ACHN (cell line): ENCODE measurements at places on chromosomes 3 and 15.
A peak's percentile ranks its signal among the peaks of the same experiment; 100 is the strongest.

DNA sequence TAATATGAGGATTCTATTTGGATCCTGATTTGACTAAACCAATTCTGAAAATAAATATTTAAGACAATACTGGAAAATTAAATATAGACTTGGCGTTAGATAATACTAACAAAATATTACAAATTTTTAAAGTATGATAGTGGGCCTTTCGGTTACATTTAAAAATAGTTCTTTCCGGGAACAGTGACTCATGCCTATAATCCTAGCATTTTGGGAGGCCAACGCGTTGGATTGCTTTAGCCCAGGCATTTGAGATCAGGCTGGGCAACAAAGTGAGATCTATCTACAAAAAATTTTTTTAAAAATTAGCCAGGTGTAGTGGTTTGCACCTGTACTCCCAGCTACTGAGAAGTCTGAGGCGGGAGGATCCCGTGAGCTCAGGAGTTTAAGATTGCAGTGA is 30.3 kb upstream of the GADL1 start:
- DNase-seq = no peak

- DNase-seq = no peak
These were observed 34.0 kb upstream of the SH3GL3 start for GRCh38 chr15:83413054-83413719.

- DNase-seq = no peak
These were observed 14.4 kb downstream of the WWTR1 start for GRCh38 chr3:149643482-149643798.

DNA sequence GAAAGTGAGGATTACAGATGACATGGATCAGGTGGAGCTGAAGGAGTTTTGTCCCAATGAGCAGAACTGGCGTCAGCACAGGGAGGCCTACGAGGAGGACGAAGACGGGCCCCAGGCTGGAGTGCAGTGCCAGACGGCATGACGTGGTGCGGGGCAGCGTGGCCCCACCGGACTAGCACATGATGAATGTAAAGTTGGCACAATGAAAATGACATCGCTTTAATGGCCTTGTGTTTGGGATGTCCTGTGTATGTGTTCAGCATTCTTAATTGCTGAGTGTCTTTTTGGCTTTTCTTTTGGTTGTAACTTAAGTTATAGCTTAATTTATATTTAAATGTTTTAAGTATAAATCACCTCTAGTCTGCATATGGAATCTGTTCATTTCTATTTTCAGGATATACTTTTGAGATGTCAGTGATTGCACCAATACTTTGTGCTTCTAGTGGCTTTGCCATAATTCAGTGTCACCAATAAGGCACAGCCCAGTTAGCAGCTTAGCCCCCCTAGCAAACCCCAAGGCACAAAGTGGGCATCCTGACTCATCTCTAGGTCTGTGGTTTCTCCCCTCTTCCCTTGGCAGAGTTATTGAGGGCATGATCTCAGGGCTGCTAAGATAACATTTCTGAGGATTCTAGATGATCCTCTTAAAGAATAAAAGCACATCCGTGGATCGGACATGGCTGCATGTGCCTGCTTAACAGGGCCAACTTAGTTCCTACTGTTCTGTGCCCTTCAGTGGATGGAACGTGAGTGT is 16.1 kb downstream of the DNAJA4 start:
- DNase-seq = no peak

- DNase-seq = no peak
These were observed 58.7 kb downstream of the CHSY1 start for GRCh38 chr15:101193120-101193644.

GRCh38 chr3:183252973-183253527 is at the start of gene B3GNT5:
Gene B3GNT5, plus strand, starts transcription at chr3:183253253. Its CDS starts 16,546 bp downstream, at chr3:183269799.
- peak; percentile 32 for DNase-seq

DNA sequence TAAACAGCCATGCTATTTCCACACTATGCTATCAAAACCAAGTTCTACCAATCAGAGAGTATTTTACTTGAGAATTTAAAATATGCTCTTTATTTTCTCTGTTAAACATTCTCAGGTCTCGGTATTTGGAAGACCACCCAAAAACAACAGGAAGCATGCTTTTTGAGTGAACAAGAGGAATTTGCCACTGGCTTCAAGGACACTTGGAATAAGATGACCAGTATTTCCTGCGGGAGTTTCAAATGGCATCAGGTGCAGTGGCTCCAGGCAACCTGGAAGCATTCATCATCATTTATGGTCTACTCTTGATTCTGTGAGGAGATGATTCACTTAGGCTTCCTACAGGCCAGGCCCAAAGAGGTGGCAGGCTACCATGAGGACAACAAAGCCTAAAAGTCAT is 305.7 kb upstream of the ATP11B start:
- no peak for DNase-seq

DNA sequence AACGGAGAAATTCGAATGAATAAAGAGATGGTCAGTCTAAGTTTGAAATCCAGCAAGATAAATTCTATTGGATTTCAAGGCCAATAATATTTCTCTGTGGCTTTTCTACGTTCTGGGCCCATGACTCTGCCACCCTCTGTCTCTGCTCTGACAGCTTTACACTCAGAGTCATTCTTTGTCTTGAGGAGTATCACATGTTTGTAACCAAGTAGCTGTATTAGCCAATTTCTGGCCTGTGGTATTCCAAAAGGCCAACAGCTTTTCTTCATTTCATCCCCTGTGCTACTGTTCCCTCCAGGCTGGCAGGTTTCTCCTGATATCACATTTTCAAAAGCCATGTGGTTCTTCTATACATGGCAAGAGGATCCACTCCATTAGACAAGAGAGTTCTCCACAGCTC is 324.1 kb upstream of the CNTN4 start:
- DNase-seq = no peak

DNA sequence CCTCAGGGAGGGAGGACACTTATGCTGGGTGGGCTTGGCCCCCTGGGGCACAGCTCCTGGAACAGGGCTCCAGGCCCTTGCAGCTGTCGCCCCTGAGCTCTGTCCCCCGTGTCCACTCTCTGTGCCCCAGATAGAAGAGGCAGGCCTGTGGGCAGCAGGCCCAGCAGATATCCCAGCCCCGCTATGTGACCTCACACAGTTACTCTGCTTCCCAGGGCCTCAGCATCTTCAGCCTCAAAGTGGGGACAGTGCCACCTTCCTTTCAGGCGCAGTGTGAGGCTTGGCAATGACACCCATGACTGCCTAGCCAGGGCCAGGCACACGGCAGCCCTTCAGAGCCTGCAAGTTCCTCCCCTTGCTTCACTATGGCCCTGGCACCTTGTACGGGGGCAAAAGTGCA is 98.4 kb downstream of the IQSEC1 start:
- no peak for DNase-seq

DNA sequence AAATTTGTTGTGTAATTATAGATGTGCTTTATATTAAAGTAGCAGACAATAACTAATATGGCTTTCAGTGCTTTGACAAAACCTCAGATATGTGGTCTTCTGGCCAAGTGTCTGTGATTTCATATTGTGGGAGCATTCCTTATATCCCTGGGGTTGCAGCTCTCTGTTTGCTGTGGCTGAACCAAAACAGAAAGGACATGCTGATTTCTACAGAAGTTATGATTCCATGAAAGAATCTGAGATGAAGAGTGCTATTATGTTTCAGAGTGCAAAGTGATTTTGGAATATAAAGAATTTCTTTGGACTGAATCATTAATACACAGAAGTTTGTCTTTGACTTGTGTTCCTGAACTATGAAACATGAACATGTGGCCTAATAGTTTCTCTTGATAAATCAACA is 36.5 kb downstream of the CDV3 start:
- DNase-seq = no peak

DNA sequence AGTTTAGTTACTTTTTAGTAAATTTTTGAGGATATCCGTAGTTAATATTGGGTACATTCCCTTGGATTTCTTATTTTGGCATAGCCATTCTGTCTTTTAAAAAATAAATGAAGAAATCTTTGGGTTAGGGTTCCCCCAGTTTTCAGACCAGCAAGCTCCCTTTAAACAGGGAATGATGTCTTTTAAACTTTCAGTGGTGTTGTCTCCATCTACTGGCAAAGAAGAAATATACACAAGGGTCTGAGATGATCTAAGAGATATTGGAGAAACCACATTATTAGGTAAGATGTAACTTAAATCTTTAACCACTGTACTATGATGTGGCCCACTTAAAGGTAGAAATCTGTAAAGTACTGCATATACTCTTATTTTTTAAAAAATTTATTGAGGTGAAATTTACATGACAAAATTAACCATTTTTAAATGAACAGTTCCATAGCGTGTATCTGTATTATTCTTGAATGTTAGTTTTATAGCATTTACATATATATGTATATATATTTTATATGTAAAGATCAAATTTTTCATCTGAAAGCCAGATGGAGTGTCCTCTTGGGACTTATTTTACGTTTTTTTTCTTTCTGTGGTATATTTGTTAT is 35.1 kb upstream of the EIF3J start:
- DNase-seq = peak; percentile 51

- DNase-seq = no peak
These were observed 294.8 kb downstream of the PLCL2 start for GRCh38 chr3:17179381-17180205.

- peak; percentile 21 for DNase-seq
These were observed 960 bp upstream of the KLF13 start for GRCh38 chr15:31325595-31326155.

- no peak for DNase-seq
These were observed 8.8 kb upstream of the MUC20 start for GRCh38 chr3:195711813-195712534.
